ENCODE measurements at places on chromosomes 7 and 10.

DNA sequence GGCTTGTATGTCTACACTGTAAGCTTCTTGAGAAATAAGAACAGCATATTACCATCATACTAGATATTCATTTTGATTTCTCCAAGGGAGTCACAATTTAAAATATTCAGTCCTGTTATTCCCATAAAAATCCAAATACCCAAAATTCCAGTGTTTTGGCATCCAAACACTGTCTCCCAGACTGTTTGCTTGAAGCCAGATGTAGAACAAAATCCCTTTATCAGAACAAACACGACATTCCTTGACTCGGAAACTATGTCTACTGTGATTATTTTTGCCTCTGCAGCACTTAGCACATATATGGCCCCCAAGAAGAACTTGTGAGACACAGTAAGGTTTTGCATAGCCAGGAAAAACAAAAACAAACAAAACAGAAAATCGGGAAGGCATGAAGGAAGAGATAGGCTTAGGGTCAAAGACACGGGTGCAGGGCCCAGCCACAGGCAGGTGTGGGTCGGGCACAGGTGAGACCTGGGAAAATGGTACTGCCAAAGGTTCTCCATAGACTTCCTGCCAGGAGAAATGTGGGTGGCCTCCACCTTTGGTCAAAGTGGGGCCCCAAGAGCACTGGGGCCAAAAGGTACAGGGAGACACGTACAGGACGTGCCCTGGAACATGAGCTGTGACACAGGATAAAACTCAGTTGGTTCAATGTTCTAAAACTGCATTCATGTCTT, 36.5 kb downstream of the CPXM2 start:
- H3K27ac ChIP-seq = no peak overlapping the region
- no peaks in the 10 kb centered on the region for H3K27me3 ChIP-seq
- H3K4me1 ChIP-seq = no peaks in the 10 kb centered on the region
- H3K4me3 ChIP-seq = no peak overlapping the region

- no peak overlapping the region for H3K4me3 ChIP-seq
- H3K27me3 ChIP-seq = no peaks in the 10 kb centered on the region
- no peak overlapping the region for H3K27ac ChIP-seq
- peaks cover 19% of the 10 kb centered on the region for H3K4me1 ChIP-seq
- no peak for DNase-seq
These were observed 219.6 kb downstream of the PTEN start for GRCh38 chr10:88082806-88083596.

- no peak overlapping the region for H3K27ac ChIP-seq
- no peaks in the 10 kb centered on the region for H3K4me1 ChIP-seq
- H3K4me3 ChIP-seq = no peak overlapping the region
- no peaks in the 10 kb centered on the region for H3K27me3 ChIP-seq
These were observed 163.2 kb downstream of the EBF3 start for GRCh38 chr10:129800796-129801340.

DNA sequence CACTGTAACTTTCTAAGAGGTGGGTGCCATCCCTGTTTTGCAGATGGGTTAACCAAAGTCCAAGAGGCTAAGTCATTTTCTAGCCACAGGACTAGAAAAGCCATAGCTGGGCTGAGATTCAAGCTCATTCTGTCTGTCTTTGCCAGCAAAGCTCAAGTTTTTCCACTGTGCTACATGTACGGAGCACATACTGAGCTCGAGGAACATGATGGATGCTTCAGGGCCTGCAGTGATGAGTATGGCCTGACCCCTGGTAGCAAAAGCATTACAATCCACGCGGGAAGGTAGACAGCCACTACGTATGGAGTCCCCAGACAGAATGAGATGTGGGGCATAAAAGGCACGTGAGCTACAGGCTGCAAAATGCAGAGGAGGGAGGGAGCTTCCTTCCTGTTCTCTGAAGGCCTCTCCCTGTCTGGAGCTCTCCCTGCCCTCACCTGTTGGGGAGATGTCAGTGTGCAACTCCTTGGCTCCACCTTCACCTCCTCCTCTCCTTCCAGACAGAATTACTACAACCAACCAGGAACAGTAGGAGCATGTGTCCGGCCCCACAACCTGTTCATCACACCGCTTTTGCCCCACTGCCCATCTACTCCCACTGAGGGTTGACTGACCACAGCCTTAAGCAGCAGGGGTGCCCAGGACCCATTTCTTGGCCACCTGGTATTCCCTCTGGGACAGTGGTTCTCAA, 16.4 kb downstream of the ITPRIP start:
- H3K4me1 ChIP-seq = peaks cover 99% of the 10 kb centered on the region
- no peak for DNase-seq
- peak overlapping the region; percentile 91 for H3K27ac ChIP-seq
- no peaks in the 10 kb centered on the region for H3K36me3 ChIP-seq

GRCh38 chr7:81111358-81111757, 192.5 kb upstream of the SEMA3C start:
- DNase-seq = no peak
- H3K36me3 ChIP-seq = no peaks in the 10 kb centered on the region
- no peak overlapping the region for H3K4me3 ChIP-seq
- no peaks in the 10 kb centered on the region for H3K4me1 ChIP-seq

DNA sequence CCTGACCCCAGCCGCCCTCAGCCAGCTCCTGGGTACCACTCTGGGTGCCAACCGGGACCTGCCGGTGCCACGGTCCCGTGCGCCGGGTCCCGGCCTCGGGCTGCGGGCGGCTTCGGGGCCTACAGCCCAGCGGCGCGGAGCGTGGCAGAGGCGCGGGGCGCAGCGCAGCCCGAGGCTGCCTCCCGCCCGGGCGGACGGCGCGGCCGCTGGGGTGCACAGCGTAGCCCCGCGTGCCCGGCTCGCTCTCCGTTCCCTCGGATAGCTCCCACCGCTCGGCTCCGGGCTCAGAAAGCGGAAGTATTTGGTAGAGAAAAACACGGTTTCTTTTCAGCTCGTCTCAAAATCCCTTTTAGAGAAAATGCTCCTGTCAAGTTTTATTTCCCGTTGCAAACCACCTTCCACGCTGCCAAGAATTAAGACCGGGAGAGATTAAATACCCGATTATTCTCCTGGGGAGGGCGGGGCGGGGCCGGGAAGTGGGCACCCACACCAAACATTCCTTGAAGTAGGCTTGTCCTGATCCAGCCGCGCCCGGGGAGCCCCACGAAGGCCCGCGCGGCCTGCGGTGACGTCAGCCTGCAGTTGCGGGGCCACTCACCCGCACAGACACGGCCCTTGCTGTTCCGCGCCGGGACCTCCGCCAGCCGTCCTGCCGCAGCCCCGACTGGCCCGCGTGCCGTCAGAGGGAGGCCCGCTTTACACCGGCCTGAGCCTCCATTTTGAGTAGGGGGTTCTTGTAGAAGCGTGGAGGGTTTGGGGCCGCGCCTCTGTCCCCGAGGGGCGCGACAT, 7.2 kb downstream of the HOXA13 start:
- H3K4me1 ChIP-seq = peaks cover 28% of the 10 kb centered on the region
- H3K4me3 ChIP-seq = peak overlapping the region; percentile 29
- DNase-seq = peak; percentile 69
- H3K36me3 ChIP-seq = no peaks in the 10 kb centered on the region
- no peak overlapping the region for H3K27ac ChIP-seq

DNA sequence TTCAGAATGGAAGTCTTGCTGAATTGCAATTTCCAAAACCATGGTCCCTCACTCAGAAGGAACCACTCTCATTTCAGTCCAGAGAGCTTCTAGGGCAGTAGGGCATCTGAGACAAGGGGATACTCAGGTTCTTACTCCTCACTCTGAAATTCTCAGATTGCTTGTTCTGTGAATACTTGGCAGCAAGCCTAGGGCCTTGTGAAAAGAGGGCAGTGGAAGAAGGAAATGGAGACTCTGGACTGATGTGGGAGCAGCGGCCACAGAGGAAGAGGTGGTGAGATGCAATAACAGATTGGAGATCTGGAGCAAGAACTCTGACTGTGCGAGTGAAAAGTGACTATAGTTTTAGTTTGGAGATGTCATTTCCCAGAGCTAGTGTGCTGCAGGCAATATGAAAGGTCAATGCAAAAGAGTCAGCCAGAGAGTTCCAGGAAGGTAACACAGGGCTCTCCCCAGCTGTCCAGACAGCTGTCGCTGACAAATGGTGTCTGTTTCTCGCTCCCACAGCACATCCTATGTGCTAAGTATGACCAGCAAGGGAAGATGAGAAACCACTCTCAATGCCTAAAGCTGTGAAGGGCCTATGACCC, 291.6 kb upstream of the KIAA1217 start:
- H3K4me3 ChIP-seq = no peak overlapping the region
- H3K4me1 ChIP-seq = peaks cover 11% of the 10 kb centered on the region
- no peak for DNase-seq
- H3K27ac ChIP-seq = no peak overlapping the region
- H3K36me3 ChIP-seq = no peaks in the 10 kb centered on the region
- H3K27me3 ChIP-seq = no peaks in the 10 kb centered on the region

DNA sequence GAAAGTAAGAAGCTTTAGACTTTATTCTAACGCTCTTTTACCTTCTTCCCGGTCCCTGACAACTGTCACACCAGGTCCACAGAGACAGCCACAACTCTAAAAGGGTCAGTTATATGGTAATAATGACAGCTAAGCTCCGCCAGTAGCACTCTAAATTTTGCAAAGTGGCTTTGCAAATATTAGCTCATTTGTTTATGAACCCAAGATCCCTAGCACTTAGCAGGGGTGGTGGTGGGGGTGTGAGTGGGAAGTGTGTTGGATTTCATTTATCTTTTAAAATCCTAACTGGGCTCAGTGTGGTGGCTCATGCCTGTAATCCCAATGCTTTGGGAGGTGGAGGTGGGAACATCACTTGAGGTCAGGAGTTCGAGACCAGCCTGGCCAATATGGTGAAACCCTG, 34.8 kb upstream of the SDK1 start:
- H3K4me1 ChIP-seq = no peaks in the 10 kb centered on the region
- no peak for DNase-seq
- no peak overlapping the region for H3K4me3 ChIP-seq
- H3K27me3 ChIP-seq = no peaks in the 10 kb centered on the region
- H3K27ac ChIP-seq = no peak overlapping the region

DNA sequence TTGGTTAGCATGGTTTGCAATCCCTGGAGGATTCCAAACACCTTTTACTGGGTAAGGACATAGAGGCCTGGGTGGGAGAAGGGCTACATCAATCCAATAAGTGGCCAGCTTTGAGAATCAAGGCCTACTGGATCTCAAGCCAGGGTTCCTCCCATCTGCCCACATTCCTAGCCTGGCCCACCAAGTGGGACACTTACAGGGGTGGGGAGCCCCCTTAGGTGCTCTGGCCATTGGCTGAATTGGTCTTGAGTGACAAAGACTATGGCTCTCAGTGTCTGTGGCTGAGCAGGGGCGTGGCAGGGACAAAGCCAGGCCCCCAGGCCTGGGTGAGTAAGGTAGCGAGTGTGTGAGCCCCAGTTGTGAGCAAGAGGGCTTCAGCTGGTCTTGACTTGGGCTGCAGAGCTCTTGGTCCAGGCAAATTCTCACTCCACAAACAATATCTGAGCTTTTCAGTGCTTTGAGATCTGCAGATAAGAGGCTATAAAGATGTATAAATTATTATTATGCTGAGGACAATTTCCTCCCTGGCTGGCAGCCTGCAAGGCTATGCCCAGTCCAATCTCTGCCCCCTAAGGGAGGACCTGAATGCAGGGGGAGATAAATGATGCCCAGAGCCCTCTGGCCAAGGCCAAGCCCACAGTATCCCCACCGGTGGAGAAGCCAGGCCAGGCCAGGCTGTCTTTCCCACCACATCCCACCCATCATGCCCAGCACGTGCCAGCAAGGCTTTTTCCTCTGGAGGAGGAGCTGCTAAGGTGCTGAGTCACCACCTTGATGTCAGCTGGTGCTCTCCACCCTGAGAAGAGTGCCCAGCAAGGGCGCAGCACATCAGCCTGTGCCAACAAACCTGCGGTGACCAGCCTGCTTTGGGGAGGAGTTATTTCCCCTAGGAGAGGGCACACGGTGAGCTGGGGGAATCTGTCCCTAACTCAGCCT, 80.7 kb upstream of the DUSP5 start:
- H3K4me3 ChIP-seq = no peak overlapping the region
- peaks cover 7% of the 10 kb centered on the region for H3K4me1 ChIP-seq
- H3K27ac ChIP-seq = no peak overlapping the region
- no peaks in the 10 kb centered on the region for H3K27me3 ChIP-seq

GRCh38 chr7:100562195-100563099, 11.3 kb downstream of the SAP25 start:
- no peak overlapping the region for H3K27ac ChIP-seq
- H3K4me3 ChIP-seq = no peak overlapping the region
- no peaks in the 10 kb centered on the region for H3K27me3 ChIP-seq
- DNase-seq = peak; percentile 63
- peaks cover 13% of the 10 kb centered on the region for H3K36me3 ChIP-seq

GRCh38 chr7:118239014-118239413, 14.5 kb downstream of the ANKRD7 start:
- H3K36me3 ChIP-seq = no peaks in the 10 kb centered on the region
- no peak overlapping the region for H3K27ac ChIP-seq
- no peak overlapping the region for H3K4me3 ChIP-seq
- no peak for DNase-seq
- H3K4me1 ChIP-seq = no peaks in the 10 kb centered on the region
- no peaks in the 10 kb centered on the region for H3K27me3 ChIP-seq

GRCh38 chr7:102841290-102841689, 71.5 kb upstream of the LRRC17 start:
- H3K4me3 ChIP-seq = no peak overlapping the region
- no peaks in the 10 kb centered on the region for H3K27me3 ChIP-seq
- no peaks in the 10 kb centered on the region for H3K36me3 ChIP-seq
- H3K4me1 ChIP-seq = no peaks in the 10 kb centered on the region

GRCh38 chr7:115116773-115117715, 195.2 kb downstream of the MDFIC start:
- no peak overlapping the region for H3K27ac ChIP-seq
- peaks cover 4% of the 10 kb centered on the region for H3K4me1 ChIP-seq
- no peaks in the 10 kb centered on the region for H3K27me3 ChIP-seq
- H3K36me3 ChIP-seq = no peaks in the 10 kb centered on the region

GRCh38 chr7:66352071-66352470, 146.9 kb downstream of the TPST1 start:
- H3K36me3 ChIP-seq = no peaks in the 10 kb centered on the region
- no peak for DNase-seq
- H3K27me3 ChIP-seq = no peaks in the 10 kb centered on the region
- H3K4me3 ChIP-seq = no peak overlapping the region
- H3K4me1 ChIP-seq = peaks cover 10% of the 10 kb centered on the region
- H3K27ac ChIP-seq = peak overlapping the region; percentile 40

DNA sequence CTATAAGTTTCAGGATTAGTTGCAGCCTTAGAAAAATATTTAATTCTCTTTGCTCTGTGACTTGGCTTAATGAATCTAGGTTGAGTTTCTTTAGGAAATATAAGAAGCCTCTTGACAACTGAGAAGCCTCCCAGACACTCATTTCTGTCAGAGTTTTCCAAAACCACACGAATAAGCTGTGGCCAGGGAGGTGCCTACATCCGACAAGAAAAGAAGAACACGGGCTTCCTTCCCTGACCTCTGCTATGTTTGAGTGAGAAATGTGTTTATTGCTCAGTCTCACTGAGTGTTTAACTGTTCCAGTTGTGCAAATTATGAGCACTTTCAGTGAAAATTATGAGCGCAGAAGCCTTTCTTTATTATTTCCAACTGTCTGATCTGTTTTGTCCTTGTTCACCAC, 105.0 kb downstream of the TRIL start:
- peaks cover 29% of the 10 kb centered on the region for H3K27me3 ChIP-seq
- peaks cover 12% of the 10 kb centered on the region for H3K4me1 ChIP-seq
- DNase-seq = no peak
- no peak overlapping the region for H3K27ac ChIP-seq
- no peak overlapping the region for H3K4me3 ChIP-seq
- no peaks in the 10 kb centered on the region for H3K36me3 ChIP-seq

Measured in upper lobe of right lung (tissue), 1 donor.